Pons (tissue), 1 donor: ENCODE measurements at places on chromosomes 2 and 18.

- no peak for DNase-seq
These were observed 254.4 kb upstream of the HS6ST1 start for GRCh38 chr2:128573116-128573515.

GRCh38 chr2:177797808-177798207 lies 274.8 kb downstream of the PDE11A start:
- DNase-seq = no peak

GRCh38 chr2:158464426-158465281 lies 7.9 kb downstream of the PKP4 start:
- DNase-seq = no peak

GRCh38 chr18:398935-399630 lies 101.4 kb downstream of the COLEC12 start:
- no peak for DNase-seq

GRCh38 chr2:109290887-109291643 lies 162.1 kb downstream of the SH3RF3 start:
- DNase-seq = no peak

DNA sequence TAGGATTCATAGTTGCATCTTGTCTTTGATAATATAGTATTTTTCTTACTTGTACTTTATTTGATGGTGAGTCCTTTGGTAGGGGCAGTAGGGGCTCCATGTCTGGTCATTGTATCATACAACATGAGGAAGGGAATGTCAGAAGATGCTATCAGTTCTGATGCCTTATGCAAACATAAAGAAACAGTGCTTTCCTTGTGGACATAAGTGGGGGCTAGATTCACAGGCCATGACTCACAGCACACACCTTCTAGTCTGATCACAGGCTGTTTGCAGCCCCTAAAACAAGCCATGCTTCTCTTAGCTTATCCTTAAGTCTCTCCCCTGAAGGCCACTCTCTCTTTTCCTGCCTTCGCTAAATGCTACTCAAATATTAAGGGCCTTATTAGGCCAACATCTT lies 10.7 kb upstream of the SLC14A1 start:
- DNase-seq = no peak

GRCh38 chr2:20567159-20567925 lies 83.6 kb downstream of the HS1BP3 start:
- no peak for DNase-seq

GRCh38 chr2:172196768-172197431 lies 94.2 kb upstream of the DLX2 start:
- DNase-seq = no peak

GRCh38 chr2:235191486-235191885 lies 239.7 kb downstream of the SH3BP4 start:
- no peak for DNase-seq

GRCh38 chr18:30489890-30490643 lies 552.5 kb downstream of the DSC3 start:
- no peak for DNase-seq

GRCh38 chr2:138255670-138256069 lies 245.9 kb upstream of the SPOPL start:
- DNase-seq = no peak

- no peak for DNase-seq
These were observed 65.9 kb upstream of the TNP1 start for GRCh38 chr2:216925636-216926366.

GRCh38 chr18:22930089-22930713 lies 2.9 kb upstream of the RBBP8 start:
- peak; percentile 71 for DNase-seq

GRCh38 chr18:22345718-22346117 lies 72.0 kb downstream of the CTAGE1 start:
- no peak for DNase-seq

DNA sequence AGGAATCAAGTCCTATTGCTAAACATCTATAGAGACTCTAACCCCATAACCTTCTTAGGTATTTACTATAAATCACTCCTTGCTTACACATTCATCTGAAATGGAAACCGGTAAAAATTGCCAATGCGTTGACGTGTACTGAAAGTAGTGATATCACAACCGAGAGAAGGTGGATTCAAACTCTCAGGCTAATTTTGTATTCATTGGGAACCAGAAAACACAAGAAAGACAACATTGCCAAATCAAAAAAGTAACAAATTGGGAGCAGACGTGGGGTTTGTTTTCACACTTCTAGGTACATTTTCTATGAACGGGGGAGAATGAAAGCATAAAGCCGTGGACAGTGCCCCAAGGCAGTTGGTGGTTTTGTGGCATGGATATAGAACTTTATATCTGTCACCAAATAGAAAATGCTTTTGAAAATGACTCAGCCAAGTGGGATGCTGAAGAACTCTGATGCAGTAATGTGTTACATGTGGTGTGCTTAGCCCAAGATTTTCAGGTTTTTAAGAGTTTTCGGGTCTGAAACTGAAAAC lies 155.1 kb upstream of the RASGRP3 start:
- DNase-seq = no peak

- DNase-seq = no peak
These were observed 227.4 kb downstream of the ATAD2B start for GRCh38 chr2:23699580-23699925.

DNA sequence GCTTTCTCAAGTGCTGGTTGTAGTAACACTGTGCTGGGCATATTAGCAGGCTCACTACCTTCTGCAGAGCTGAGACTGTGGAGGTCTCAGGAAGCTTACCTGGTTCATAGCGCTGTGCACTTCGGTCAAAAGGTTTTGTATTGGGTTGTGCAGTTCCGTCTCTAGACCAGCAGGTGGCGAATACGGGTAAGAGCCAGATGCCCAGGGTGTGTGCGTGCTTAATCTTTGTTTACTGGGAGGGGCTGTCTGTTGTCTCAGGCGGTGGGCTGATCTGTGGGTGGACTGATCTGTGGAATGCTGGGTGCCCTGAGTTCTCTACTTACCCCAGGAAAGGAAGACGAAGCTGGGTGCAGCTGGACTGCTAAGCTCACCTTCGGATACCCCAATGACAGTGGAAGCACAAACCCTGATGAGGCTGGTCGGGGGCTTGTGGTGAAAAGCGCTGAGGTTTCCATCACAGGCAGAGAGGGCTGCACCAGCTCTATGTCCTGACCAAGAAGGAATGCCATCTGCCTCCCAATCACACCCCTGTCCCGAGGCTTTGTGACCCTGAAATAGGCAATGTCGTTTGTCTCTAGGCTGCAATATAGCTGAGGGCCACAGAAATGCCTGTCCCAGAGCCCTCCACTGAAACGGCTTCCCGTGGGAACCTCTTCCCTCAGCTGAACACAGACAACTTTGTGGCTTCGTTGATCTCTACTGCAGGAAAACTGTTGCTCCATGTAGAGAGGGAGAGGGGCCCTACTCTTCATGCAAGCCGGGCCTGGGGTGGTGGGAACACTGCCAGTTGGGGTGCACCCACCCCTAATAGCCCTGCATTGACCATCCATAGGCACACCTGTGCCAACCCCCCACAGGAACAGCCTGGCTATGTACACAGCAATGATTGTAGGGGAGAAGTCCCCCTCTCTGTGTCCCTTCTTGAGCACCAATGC lies 45.9 kb upstream of the FAM117B start:
- peak; percentile 73 for DNase-seq

- DNase-seq = no peak
These were observed 769 bp downstream of the FAM110C start for GRCh38 chr2:45342-46130.

DNA sequence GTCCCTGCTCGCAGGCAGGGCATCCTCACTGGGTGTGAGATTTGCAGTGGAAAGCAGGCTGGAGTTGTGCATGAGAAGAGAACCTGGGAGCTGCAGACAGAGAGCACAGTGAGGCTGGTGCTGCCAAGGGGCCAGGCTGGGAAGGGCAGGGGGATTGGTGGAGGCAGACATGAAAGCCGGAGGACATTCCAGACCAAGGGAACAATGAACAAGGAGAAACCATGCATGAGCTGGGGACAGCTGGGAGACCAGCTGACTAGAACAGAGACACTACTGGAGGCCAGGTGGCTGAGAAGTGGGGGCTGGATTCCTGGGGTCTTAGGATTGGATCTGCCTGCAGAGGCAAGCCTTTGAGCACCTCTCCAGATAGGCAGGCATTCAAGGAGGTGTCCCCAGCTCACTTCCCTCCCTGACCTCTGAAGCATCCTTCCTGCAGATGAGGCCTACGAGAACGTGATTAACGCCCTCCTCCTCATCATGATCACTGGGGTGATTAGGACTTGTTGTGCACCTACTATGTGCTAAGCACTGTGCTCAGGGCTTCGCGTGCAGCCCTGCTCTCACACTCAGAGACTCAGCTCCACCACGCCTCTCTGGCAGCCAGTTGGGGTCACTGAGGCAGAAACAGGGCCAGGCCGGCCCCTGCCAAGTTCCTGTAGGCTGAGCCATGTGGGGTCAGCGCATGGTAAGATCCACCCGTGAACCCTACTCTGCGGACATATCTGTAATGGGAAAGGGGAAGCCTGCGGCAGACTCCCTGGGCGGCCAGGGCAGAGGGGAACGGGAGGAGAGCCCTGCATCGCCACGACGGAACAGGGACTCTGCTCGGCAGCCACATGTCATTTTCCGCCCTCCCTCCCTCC lies 74.8 kb upstream of the SLC66A3 start:
- DNase-seq = peak; percentile 57

DNA sequence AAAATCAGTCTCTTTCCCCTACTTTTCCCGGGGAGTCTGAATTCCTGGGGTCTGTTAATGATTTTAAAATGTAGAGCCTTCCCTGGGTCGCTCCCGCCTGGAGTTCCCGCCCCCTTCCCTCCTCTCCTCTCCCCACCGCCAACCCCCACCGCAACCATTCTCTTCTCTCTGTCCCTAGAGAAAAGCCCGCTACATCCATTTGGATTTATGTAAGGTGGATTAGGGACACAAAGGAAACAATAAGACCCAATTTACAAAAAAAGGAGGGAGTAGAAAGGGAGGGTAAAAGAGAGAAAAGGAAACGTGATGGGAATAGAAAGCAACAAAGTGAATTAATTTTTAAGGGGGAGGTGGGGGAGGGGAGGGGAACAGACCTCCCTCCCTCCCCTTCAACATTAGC lies 2.2 kb downstream of the EPHA4 start:
- DNase-seq = no peak

DNA sequence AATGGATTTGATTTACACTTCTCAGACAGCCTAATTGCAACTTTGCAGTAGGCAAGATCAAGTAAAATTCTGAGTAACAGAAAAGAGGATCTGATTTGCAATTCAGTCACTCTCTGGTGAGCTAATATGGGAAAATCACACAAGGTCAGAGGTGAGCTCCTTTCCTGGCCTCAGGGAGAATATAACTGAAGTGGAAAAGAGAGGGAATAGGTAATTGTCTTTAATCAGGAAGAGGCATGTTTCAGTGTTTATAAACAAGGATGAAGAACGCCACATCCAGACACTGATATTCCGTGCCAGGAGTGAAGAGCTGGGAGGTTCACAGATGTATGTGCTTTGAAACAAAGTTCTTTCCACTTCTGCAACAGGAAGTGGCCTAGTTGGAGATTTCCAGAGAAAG lies 127.1 kb downstream of the ETAA1 start:
- DNase-seq = no peak

DNA sequence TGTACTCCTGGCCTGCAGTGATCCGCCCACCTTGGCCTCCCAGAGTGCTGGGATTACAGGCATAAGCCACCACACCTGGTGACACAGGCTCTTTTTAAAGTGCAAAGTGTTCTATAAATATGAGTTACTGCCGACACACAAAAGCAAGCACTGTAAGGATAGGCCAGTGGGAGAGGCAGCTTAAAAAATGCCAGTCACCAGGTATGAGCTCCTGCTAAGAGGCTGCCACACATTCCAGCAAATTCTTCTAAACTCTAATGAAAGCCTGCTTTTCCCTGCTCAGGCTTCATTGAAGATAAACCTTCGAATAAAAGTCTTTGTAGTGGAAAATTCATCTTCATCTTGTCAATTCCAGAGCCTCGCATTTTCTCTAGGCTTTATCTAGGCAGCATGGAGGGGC lies 203.0 kb upstream of the PID1 start:
- no peak for DNase-seq

DNA sequence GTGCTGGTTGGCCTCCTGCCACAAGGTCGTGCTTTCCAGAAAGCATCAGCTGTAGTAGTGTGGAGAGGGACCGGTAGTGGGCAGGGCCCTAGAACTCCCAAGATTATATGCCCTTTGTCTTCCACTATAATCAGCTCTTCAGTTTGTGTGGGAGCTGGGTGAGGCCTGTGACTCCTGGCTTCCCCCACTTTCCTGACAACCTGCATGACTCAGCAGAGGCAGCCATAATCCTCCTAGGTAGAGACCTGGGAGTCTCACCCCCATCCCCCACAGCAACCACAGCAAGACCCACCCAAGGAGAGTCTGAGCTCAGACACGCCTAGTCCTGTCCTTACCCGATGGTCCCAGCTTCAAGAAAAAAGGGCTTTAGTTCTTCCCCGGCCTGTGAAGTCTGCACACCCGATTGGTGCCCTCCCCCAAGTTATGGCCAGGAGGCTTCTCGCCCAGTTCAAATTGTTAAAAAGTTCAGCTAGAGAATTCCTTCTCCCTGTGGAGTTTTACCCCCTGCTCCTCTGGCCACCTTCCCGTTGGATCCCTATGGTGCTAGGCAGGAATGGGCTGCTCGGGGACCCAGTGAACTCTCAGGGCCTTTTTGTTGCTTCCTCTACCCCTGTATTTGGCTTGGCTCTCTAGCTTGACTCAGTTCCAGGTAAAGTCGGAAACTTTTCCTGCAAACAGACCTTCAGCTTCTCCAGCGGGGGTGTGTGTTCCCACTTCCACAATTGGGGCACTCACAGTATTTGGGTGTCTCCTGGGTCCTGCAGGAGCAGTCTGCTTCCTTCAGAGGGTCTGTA lies 57.8 kb upstream of the FAM237A start:
- no peak for DNase-seq

DNA sequence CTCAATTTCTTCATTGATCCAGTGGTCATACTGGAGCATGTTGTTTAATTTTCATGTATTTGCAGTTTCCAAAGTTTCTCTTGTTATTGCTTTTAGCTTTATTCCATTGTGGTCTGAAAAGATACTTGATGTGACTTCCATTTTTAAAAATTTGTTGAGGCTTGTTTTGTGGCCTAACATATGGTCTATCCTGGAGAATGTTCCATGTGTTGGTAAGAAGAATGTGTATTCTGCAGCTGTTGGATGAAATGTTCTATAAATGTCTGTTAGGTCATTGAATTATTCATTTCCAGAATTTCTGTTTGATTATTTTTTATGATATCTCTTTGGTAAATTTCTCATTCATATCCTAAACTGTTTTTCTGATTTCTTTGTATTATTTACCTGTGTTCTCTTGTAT lies 139.8 kb upstream of the THUMPD2 start:
- no peak for DNase-seq

DNA sequence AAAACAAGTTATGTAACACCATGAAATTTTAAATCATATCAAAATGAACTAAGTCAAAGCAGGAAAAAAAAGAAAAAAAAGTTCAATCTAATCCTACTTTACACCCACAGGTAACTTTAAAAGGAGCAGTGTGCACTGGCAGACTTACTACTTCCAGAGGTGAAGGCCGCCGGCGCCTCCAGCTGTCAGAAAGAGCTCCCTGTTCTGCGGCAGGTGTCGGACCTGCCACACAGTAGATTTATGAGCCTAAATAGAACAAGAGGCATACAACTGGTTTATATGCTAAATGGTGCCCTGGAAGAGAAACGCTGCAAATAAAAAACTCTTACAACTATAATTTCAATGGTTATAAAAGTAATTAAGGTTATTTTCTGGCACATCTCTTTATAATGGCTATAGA lies 23.1 kb upstream of the PNO1 start:
- no peak for DNase-seq
